ENCODE measurements at places on chromosomes 4 and X.

DNA sequence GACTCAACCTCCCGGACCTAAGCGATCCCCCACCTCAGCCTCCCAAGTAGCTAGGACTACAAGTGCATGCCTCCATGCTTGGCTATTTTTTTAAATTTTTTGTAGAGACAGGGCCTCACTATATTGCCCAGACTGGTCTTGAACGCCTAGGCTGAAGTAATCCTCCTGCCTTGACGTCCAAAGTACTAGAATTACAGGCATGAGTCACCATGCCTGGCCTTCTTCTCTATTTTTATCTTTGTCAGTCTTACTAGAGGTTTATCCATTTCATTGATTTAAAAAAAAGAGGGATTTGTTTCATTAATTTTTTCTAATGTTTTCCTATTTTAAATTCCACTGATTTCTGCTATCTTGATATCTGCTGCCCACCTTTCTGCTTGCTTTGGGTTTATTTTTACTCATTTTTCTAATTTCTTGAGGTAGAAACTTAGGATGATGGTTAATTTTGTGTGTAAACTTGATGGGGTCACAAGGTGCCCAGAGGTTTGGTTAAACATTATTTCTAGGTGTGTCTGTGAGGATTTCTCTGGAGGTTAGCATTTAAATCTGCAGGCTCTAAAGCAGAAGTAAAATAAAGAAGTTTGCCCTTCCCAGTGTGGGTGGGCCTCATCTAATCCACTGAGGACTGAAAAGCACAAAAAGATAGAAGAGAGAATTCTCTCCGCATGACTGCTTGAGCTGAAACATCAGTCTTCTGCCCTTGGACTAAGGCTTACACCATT is 116.2 kb upstream of the DCLK2 start:
- no peak for DNase-seq

DNA sequence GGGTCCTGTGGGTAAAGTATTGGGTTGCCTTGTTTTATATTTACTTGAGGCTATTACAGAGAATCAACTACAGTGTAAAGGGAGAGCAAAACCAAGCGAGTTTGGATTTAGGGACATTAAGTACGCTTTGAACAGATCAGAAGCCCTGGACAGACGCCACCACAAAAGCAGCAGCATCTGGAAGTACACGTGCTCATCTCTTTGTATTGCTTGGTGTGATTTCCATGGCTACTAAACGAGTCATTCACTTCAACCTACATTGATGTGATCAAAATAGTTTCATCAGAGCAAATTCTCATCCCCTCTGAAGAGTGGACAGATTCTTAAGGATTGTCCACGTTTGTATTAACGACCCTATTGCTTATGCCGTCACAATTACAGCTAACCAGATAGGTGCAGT is 85.1 kb downstream of the SORBS2 start:
- DNase-seq, result no peak

GRCh38 chrX:3154386-3154975 is 113.2 kb downstream of the ARSF start:
- no peak for DNase-seq

DNA sequence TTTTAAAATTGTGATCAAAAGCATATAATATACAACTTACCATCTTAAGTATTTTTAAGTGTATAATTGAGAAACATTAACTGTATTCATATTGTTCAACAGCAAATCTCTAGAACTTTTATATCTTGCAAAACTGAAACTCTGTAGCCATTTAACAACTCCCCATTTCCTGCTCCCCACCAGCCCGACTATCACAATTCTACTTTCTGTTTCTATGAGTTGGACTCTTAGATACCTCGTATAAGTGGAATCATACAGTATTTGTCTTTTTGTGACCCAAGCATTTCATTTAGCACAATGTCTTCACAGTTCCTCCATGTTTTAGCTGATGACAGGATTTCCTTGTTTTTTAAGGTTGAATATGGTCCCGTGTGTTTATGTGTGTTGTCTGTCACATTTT is 106.0 kb downstream of the LRBA start:
- no peak for DNase-seq

DNA sequence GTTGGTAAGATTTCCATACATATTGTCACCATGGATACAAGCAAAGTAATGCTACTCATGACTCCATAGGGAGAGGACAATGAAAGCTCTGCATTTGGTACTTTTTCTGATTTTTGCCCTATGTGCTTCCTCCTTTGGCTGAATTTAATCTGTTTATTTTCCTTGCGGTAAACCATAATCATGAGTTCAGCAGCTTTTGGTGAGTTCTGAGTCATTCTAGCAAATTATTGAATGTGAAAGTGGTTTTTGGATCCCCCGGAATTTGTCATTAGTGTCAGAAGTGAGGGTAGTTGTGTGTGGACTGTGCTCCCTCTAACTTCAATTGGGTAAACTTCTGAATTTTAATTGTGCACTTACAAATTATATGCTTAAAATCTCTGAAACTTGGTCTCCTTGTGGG is 170.3 kb downstream of the MOSPD2 start:
- DNase-seq, result no peak

DNA sequence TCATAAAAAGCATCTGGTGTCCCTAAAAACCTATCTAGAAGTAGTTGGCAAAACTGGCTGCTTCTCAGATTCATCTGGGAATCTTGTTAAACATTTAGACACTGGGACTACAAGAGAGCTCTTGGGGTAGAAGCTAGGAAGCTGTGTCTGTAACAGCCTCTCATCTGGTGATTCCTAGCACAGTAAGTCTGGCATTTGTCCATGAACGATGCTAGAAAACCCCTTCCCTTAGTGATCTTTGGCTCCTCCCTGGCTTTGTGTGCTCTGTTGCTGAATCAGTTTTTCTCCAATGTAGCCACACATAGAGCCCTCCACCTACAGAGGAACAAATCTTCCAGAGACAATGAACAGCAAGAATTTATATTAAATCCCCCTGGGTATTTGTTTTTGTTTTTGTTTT is 951.7 kb upstream of the LCORL start:
- DNase-seq, result no peak

GRCh38 chr4:164734484-164734883 is 19.4 kb upstream of the SMIM31 start:
- DNase-seq, result no peak

DNA sequence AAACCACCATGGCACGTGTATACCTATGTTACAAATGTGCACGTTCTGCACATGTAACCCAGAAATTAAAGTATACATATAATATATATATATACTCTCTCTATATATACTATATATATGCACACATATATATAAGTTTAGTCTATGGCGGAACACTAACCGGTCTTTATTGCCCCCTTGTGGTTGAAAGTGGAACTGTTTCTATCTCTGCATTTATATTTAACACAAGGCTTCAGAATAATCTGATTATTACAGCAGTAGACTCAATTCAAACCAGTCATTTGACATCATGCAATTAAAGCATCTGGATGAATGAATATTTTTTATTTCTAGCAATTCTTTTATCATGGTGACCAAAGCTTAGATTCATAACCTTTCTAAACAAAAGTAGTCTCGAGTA is 14.6 kb downstream of the RAB9B start:
- peak; percentile 2 for DNase-seq

GRCh38 chr4:99402765-99403164 is 32.4 kb downstream of the ADH7 start:
- DNase-seq, result no peak

DNA sequence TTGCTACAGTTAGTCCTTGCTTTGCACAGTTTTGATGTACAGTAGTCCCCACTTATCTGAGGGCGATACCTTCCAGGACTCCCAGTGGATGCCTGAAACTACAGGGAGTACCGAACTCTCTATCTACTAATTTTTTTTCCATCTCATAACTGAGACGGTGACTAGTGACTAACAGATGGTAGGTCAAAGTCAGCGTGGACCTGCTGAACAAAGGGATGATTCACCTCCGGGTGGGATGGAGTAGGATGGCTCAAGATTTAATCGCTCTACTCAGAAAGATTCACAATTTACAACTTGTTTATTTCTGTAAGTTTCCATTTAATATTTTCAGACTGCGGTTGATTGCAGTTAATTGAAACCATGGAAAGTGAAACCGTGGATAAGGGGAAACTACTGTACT is 655.8 kb downstream of the ZNF674 start:
- DNase-seq, result no peak

DNA sequence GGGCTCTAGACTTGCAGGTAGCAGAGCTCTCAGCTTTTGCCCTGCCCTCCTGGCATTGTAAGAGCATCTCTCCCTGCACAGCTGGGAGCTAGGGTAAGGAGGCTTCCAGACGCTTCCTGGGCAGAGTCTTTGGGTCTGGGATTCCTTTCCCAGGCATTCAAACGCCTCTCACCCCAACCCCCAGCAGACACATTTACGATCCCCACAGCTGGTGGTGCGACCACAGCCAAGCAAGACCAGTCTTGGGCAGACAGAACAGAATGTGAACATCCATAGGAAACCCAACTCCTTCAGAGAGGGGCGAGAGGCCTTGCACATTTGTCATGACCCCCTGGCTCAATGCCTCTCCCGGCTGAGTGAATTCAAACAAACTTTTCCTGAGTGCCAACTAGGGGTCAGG is 38.1 kb upstream of the CD99L2 start:
- DNase-seq, result no peak

DNA sequence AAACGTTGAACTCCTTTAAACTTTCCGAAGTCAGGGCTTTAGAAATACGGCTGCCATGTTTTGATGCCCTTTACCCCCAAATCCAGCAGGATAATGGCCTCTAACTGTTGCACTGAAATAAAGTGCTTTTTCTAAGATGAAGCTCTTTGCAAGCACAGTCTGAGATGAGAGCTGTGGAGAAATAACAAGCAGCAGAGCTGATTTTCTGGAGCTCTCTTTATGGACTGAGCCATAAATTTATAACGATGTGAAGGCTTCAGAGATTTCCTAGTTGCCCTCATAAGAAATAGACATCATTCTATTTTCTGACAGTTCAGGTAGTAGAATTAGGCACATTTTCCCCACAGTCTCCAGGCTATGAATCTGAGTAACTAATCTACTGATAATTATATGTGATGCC is 567.3 kb downstream of the PDHA2 start:
- DNase-seq, result no peak

DNA sequence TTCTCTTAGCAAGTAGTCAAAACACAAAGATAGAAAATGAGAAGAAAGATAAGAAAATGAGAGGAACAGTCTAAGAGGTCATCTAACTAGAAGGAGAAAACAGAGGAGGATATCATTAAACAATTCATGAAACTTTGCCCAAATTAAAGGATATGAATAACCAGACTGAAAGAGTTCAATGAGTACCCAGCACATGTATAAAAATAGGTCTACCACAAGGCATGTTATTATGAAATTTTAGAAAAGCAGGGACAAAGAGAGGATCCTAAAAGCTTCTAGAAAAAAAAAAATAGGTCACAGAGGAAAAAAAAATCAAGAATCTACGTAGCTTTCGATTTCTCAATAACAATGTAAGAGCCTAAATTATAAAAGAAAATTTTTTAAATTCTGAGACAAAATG is 118.5 kb downstream of the WDFY3 start:
- no peak for DNase-seq

DNA sequence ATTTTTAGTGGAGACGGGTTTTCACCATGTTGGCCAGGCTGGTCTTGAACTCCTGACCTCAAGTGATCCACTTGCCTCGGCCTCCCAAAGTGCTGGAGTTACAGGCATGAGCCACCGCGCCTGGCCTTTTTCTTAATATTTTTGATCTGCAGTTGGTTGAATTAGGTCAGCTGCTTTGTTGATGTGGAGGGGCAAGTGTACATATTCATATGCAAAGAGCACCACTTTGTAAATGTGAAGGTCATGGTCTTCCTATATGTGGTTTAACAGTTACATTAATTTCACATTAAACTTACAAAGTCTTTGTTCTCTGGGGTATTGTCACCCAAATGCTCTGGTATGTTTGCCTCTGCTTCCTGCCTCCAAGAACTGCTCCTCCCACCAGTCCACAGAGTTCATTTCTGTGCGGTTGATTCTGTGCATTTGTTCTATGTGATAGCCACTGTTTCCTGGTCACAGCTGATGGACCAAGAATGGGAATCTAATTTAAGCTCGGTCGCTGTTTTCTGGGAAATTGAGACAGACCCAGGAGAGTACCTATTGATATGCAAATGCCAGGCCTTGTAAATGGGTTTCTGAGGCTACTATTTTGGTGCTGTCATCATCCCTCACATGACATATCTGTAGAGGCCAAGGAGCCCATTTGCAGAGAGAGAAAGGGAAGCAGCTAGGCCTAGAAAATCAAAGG is 26.9 kb upstream of the HPSE start:
- DNase-seq, result no peak

GRCh38 chr4:99121008-99121407 is 23.1 kb downstream of the ADH4 start:
- DNase-seq, result no peak

GRCh38 chr4:2981256-2981819 is 18.0 kb downstream of the GRK4 start:
- DNase-seq, result no peak

- DNase-seq, result no peak
These were observed 33.0 kb downstream of the NOP14 start for GRCh38 chr4:2930135-2930757.

DNA sequence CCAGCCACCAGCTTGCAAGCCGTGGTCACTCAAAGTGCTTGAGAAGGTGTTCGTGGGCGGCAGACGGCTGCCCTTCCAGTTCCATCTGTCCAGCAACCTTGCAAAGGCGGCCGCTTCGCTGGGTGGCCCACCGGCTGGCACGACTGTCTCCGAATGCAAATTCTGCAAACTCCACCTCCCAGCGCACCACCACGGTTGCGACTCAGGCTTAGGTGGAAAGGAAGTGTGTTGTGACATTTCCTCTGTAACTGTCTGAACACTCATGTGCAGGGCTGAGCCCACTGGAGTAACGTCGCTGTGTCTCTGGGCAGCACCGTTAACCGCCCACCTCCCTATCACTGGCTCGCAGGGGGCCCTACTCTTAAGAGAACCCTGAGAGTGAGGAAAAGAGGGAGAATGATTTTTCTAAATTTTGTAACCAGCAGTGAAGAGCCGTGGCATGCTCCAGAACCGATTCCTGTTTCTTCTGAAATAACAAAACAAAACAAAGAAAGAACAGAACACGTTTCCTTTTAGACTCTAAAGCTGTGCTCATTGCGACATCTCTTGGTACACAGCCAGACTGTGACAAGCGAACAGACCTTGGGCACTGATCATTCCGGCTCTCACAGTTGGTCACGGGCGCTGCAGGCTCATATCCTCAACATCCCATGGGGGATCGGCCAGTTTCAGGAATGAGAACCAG is at the start of gene P2RY8:
P2RY8 (minus strand) TSS at position 155 of the 685 bp plus-strand sequence. CDS start 70,627 bp downstream, outside the sequence.
- no peak for DNase-seq

DNA sequence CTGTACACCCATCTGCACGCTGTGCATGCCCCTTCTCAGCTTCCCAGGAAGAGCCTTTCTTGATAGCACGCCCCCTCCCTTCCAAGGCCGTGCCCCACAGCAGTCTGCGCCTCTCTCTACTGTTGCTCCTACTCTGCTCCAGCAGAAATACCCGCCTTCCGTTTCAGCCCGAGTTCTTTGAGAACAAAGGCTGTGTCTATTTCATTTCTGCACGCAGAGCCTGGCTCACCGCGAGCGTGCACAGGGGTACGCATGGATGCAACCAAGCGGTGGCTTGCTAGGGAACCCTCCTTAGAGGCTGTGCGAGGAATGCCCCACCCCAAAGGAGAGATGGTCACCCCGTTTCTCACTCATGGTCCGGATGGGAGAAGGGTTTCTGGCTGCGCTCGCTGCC is 485 bp downstream of the AADAT start:
- peak; percentile 36 for DNase-seq

- no peak for DNase-seq
These were observed 491.2 kb downstream of the INPP4B start for GRCh38 chr4:142354794-142355420.
